ENCODE measurements at places on chromosomes 1 and 21. TPM values are rescaled to one million over a fixed set of nuclear protein-coding genes. Genes with fewer than 3 reads are reported as not detected.

EDARADD gene
- total RNA-seq: 0.59 TPM

OR14K1 gene
- total RNA-seq: not detected

MACO1 gene
- 24.6 TPM for total RNA-seq

PCSK9 gene
- 37.5 TPM for total RNA-seq

BRINP3 gene
- not detected for total RNA-seq

NVL gene
- total RNA-seq: 6.2 TPM

COPA gene
- total RNA-seq: 105 TPM

Measured in right lobe of liver (tissue), 6 donors.